Stimulated activated CD8-positive, alpha-beta memory T cell treated with anti-CD3 and anti-CD28 coated beads, Interleukin-7, amount 100 ng/mL, for 4 hours (primary cell): ENCODE measurements at places on chromosomes 2 and 18.

DNA sequence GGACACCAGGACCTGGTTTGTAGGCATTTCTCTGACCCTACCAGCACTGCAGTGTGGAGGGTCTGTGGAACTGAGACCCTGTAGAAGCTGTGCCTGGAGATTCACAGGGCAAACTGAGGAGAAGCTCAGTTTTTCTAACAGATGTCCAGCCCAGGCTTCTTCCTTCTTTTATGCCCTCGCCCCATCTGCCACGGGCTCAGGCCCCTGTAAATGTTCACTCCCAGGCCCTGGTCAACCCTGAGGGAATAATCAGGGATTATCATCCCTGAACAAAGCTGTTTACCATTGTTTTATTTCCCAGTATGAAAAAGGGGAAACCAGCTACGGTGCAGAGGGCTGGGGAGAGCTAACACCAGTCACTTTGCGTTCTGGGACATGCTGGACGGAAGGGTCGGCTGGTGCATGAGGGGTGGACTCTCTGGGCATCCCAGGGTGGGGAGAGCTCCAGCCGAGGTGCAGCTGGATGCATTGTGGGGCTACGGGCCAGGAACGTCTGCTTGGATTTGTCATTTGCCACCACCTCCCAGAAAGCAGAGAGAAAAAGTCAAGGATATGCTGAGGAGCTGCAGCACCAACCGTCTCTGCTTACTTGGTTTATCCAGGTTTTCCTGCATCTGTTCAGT lies 183.8 kb downstream of the TFCP2L1 start:
- no peak for DNase-seq

DNA sequence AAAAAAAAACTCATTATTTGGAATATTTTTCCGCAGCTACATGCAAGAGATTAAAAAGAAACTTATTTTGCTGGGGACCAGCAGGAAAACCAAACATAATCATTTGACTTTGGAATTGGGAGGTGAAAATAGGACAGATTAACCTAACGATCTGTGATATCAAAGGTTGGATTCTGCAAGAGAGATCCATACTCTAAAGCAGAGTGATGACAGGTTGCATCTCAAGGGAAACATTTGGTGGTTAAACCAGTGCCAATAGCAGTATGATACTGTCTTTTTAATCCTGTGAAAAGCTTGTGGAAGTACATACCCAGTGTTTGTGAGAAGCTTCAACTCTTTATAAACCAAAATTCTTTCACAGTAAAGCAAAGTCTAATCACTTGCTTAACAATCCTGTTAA lies 5.3 kb upstream of the IKZF2 start:
- no peak for DNase-seq

DNA sequence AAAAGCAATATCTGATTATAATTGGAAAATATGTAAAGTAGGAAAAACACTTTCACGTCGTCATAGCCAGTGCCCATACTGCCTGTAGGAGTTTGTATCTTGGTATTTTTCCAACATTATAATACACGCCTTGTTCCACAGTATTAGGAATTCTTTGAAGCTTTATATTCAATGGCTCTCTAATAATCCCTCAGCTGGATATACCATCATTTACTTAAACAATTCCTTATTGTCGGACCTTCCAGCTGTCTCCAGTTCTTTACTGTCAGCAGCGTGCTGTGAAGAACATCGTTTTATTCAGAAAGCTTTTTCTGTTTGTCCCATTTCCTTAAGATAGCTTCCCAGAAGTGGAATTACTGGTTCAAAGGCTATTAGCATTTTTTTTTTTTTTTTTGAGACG lies 31.7 kb downstream of the ATP6V1C2 start:
- no peak for DNase-seq

GRCh38 chr18:33751613-33752221 lies 173.7 kb downstream of the ASXL3 start:
- no peak for DNase-seq

DNA sequence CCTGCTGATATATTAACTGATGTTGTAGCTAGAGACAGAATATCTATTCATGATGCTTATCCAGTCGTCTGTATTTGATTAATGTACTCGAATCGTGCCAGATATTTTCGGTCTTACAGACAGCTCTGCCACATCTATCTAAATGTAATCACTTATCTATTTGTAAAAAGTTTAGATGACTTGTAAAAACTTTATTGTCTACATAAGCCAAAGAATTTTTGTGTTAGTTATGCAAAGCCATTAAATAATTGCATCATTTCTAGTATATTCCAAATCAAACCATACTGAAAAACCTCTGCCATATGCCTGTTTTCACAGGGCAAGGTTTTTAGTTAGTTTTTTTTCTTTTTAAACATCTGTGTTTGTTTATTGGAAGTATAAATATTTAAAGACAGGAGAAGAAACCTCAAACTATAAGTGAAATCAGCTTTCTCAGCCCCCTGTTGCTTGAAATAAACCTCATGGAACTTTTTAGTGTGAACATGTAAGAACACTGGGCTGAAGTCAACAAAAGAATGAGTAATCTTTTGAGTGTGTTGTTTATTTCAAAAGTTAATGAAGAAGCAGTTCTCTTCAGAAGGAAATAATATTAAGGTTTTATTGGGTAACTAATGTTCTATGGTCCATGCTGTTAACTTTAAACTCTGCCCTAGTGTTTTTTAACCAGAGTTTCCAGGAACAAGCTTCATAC lies 657.6 kb upstream of the SYT4 start:
- DNase-seq, result no peak
